ENCODE measurements at places on chromosomes 5 and 9.

- peak; percentile 68 for DNase-seq
Measured at GRCh38 chr5:32805971-32806638, 95.0 kb downstream of the NPR3 start.

DNA sequence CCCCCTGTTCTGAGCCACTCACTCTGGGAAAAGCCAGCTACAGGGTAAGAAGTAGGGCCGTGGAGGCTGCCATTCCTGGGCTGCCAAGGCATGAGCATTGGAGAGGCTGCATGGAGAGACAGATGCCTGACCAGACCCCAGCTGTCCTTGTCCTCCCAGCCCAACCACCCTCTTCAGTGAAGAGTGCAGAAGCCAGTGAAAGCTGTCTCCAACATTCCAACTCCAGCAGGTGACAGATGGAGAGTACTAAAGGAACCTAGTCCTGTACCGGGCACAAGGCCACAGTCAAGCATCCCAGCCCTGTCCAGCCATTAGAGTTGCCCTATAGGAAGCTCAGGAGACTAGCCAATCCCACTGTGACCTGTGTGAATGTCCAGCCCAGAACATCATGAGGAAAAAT lies 165.1 kb downstream of the DIRAS2 start:
- no peak for DNase-seq

DNA sequence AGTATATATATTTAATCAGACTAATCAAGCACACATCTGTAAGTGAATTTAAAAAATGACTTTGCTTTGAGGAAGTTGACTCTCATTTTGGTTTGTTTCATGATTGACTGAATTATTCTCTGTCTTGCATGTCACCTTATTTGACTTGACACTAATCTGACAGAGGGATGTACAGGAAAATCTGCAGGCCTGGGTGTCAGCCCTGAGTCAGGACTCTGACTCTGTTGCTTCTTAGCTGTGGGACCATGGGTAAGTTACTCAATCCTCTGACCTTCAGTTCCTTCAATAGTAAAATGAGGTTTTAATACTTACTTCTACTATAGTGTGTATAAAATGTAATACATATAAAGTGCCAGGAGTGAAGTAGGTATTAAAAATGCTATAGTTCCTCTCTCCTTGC lies 415.9 kb downstream of the ARHGEF28 start:
- no peak for DNase-seq

DNA sequence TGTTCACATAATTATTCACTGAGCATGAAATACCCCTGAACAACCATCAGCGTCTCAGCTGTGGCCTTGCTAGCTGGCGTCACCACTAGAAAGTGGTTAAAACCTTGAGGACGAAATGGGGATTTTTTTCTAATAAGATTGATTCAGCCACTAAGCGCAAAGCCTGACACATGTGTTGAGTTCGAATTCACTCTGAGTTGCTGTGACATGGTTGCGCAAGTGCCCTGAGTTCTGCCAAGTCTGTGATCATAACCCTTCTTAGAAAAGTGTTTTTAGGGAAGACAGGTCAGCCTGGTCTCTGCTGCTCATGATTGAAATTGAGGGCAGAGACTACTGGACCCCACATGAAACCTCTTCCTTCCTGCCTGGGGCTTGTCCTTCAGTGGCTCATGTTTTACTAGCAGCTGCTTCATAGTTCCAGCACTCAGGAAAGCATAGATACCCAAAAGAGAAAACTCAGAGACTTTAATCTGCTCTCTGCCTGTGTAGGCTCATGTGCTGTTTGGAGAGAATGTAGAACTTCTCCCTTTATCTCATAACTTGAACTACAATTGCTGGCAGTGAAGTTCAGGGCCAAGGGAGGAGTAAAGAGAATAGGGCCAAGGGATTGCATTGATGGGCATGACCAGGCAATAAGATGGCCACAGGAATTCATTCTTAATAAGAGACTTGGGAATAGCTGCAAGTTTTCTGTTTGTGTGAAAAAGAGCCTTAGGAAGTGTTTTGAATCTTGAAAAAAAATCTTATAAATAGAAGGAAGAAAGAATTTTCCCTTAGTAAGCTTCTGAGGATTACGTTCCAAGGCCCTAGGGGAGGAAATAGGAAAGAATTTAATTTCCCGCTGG lies 66.8 kb upstream of the CXCL14 start:
- no peak for DNase-seq

DNA sequence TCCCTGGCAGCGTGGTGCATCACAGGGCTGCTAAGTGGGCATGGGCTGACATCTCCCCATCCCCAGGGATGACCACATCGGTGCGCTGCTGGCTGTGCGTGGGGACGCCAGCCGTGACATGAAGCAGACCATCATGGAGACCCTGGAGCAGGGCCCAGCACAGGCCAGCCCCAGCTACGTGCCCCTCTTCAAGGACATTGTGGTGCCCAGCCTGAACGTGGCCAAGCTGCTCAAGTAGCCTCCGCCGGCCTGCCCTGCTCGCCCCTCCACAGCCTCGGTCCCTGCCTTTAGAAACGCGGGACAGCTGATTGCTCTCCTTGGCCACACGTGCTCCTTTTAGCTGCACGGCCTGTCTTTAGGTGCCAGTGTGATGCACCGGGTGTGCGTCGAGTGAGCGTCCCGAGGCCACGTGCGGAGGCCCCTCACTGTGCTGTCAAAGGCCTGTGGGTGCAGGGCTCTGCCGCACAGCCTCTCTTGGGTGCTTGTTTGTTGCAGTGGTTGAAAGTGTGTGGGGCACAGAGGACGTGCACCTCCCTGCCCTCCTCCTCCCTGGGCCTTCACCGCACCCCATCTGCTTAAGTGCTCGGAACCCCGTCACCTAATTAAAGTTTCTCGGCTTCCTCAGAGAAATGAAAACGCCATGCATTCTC lies 23.8 kb downstream of the EXOC3 start:
- no peak for DNase-seq

DNA sequence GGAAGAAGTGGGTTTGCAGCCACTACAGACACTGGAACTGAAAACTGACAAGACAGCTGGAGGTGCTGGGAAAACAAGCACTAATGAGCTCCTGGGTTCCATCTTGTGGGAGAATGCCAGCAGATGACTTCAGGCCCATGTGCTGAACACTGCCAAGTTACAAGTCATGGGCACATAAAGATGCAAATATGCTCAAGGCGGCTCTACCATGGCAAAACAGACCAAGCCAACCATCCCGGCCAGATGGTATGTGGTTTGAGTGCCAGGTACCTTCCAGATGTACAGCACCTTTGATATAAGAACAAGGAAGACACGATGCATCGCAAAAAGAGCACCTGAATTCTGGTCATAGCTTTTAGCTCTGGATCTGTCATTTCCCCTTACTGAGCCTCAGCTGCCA lies 19.9 kb downstream of the TNFSF8 start:
- DNase-seq = no peak

DNA sequence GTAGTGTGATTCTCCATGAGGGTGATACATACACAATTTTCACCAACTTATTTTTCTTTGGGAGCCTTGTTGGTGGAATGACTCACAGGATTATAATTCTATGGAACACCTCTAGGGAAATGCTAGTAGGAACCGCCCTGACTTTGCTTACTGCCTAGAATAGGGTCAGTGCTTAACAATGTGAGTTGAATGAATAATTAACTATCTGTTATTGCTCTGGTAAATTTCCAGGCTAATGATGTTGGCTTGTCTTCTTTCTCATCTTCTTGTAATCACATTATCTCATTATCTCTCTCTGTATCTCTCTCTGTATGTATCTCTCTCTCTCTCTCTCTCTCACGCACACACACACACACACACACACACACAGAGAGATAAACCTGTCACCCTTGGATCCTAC lies 291.1 kb downstream of the TRIM32 start:
- no peak for DNase-seq

GRCh38 chr5:153714798-153715197 lies 224.3 kb downstream of the GRIA1 start:
- DNase-seq = no peak

GRCh38 chr9:33446240-33446945 lies 1.0 kb downstream of the AQP3 start:
- DNase-seq = no peak

DNA sequence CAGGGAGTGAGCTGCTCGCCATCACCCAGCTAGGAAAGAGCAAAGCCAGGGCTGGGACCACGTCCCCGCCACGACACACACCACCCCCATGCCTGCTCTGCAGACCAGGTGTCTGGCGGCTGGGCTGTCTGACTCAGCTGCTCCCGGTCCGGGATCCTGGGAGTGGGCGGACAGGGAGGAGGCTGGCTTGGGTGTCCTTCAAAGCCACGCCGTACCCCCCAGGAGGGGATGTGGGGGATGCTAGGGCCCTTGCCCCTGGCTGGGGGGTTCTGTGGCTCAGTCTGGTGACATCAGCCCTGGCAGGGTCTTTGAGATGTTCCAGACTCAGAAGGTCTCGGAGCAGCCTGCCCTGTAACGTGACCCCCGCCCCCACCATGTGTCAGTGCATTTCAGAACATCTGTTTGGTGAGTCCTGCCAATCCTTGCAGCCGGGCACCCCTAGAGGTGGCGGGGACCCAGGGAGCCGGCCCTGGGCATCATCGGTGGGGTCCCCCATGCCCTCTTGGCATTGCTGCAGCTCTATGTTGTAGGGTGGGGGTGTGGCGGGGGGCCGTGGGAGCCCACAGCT lies 62.3 kb downstream of the HMCN2 start:
- DNase-seq = no peak
